ENCODE measurements at places on chromosomes 7 and 10.

DNA sequence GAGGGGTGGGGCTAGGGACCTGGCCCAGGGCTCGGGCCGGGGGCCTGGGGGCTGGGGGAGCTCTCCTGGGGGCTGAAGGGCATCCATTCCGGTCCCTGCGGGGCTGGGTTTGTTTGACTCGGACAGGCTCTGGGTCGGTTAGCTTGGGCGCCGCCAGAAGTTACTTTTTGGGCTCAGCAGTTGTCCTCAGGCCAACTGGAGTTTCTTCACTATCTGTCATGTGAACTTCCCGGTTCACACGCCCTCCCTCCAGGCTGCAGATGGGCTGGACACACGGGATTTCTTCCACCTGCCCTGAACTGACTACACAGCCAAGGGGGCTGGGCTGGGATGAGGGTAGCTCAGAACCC, 3.8 kb downstream of the SLC4A2 start:
- no peak for DNase-seq

GRCh38 chr10:123967626-123968243, 76.1 kb upstream of the CPXM2 start:
- peak; percentile 34 for DNase-seq

DNA sequence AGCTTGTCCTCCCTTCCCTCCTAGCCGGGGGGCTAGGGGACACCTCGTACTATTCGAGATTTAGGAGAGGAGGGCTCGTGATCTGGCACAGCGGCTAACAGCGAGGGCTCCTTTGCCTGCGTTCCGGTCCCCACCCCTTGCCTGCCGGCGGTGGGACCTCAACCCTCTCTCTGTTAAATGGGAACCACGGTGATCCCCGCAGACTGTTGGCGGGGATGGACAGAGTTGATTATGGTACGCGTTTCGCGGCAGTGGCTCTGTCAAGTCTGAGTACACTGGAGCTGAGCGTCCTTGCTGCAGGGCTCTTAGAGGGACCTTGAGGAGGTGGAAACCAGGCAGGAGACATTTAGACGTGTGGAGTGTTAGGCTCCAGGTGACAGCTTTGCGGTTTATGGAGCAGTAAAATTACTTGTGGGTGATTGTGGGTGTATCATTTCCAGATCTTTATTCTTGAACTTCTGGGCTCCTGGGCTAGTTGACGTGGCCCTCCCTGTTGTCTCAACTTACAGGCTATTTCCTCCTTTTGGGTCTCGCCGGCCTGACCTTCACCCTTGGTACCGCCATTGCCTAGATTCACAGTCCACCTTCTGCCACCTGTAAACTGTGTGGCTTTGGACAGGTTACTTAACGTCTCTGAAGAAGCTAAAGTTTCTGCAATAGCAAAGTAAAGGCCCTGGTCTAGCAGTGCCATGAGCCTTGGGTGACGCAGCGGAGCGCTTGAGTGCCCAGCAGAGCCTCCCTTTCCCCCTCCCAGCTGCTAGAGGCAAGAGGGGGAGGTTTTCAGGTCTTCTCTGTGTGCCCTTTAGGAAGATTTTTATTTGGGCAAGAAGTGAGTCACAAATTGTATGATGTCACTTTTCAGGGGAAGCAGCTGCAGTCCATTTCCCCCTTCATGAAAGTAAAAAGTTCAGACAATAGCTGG, 739 bp downstream of the CASP7 start:
- peak; percentile 61 for DNase-seq

DNA sequence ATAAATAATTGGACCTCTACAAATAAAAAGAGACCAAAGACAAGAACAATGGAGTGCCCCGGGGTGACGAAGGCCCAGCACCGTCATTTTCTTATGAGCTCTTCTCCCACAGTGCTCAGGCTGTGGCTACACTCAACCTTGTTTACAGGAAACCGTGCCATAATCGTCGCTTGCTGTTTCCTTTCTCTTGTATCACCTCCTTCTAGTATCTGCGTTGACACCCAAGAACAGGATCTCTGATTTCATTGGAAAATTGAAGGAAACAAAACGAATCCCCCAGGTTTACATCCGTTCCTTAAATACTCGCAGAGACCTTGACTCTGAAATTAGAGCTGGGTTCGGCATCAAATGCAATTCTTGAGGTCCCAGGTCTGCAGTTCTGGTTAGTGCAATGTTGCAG, 1.7 kb upstream of the IGFBP3 start:
- peak; percentile 73 for DNase-seq

DNA sequence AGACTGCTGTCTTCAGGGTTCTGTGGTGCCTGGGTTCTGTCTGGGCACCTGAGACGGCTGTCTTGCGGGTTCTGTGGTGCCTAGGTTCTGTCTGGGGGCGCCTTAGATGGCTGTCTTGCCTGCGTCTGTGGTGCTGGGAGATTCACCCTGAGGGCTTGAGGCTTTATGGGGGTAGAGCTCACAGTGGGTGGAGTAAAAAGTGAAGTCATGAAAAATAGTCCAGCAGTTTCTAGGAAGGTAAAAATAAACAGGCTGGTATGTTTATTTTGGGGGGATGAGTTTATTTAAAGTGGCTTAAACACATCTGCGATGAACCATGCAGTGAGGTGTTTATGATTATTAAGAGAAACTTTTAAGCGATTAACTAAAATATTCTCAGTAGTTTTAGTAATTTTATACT, 64.2 kb downstream of the NKX6-2 start:
- peak; percentile 70 for DNase-seq

GRCh38 chr7:77415823-77416620, at the start of gene GSAP:
Gene GSAP (minus strand): TSS chr7:77416349. CDS start chr7:77416321, 28 bp downstream.
- DNase-seq, result no peak

DNA sequence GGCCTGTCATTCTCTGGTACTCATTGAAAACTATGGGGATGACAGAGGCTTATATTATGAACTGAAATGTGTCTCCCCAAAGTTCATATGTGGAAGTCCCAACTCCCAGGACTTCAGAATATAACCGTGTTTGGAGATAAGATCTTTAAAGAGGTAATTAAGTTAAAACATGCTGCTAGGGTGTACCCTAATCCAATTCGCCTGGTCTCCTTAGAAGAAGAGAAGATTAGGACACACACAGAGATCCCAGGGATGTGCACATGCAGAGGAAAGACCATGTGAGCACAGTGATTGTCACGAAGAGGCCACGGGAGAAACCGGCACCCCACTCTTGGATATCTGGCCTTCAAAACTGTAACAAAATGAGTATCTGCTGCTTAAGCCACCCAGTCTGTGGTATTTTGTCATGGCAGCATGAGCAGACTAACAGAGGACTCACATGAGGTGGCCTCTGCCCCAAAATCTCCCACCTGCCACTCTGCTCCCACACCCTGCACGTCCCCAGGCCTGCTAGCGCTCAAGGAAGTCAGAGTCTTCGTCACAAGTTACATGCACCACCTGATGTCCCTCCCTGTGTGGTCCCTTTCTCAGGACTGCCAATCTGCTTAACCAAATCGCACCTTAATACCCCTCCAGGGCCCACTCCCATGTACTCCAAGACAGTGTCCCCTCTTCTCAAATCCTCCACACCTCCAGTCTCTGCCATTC, 26.8 kb downstream of the PLAC9 start:
- no peak for DNase-seq

DNA sequence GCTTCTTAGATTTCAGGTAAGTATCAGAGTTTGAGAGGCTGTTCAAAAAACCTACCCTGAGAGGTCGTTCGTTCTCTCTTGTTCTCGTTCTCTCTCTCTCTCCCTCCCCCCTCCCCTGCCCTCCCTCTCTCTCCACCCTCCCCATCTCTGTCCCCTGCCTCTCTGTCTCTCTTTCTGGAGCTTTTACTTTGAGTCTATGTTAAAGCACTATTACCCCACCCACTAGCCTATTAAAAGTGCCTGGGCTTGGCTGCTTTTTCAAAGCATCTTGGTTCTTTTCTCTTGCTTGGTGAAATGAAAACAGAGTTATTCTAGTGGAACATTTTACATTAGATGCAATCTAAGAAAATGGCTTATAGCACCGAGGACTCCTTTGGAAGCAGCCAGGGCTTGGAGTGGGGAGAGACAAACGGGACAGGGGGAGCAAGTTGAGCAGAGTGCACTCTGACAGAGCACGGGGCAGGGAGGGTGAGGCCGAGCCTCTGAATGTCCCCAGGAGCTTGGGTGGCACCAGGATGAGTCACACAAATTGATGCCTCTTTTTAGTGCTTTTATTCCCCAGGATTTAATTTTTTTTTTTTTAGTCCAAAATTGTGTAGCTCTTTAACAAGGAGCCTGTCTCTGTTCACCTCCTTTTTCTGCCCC, 134.3 kb downstream of the CFAP58 start:
- no peak for DNase-seq

GRCh38 chr7:84368122-84368521, 173.5 kb upstream of the SEMA3A start:
- no peak for DNase-seq

DNA sequence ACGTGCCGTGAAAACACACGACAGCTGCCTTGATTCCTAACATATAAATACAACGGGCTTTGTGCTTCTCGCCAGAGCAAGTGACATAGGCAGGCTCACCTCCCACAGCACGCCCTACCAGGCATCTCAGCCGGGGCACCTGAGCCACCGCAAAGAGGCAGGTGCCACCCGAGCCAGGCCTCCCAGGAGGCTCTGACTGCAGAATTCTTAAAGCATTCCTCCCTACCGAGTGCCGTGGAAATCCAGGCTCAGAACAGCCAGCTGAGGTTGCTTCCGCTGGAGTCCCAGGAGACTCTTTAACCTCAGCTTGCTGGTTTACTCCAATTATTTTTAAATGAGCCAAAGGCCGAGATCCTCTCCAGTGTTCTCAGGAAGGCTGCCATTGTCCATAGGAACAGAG, 206.5 kb downstream of the USP6NL start:
- no peak for DNase-seq

GRCh38 chr10:62640411-62640810, 164.1 kb upstream of the ADO start:
- DNase-seq, result peak; percentile 13

- no peak for DNase-seq
Measured at GRCh38 chr7:96747418-96747940, 37.8 kb upstream of the SEM1 start.

GRCh38 chr7:24931844-24932243, 48.1 kb downstream of the OSBPL3 start:
- no peak for DNase-seq
